ENCODE measurements at places on chromosomes 2 and 18.

GRCh38 chr2:708667-709066, 31.5 kb upstream of the TMEM18 start:
- DNase-seq: no peak

DNA sequence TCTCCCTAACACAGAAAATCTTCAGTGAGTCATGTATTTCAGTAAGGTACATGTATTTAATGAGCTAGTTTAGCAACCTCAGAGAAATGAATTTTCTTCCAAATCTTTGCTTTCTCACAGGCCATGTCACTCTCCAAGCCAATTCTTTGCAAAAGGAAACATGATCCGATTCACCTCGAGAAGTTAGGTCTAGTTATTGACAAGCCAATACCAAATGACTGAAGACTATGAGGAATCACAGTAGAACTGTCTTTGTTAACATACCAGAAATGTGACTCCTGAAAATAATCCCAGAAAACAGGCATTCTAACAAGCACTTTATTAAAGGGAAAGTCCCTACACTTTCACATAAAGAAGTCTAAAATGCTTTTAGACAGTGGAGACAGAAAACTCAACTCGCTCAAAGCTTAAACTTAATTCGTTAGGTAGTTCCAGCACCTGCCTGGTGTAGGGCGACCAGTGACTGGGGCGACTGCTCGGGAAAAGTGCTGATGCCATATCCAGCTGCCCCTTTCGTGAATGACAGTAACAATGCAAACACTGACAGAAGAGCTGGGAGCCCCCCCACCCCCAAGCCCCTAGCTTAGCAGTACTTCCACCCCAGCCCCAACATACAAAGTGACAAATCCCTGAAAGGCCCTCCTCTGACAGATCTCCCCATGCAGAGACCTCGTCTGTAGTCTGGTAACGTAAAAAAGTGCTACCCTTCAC, 1.8 kb downstream of the MEMO1 start:
- no peak for DNase-seq

GRCh38 chr18:8380926-8381325, 228.3 kb upstream of the RAB12 start:
- DNase-seq: no peak

- no peak for DNase-seq
These were observed 44.7 kb downstream of the ANTXR1 start for GRCh38 chr2:69057660-69058059.

DNA sequence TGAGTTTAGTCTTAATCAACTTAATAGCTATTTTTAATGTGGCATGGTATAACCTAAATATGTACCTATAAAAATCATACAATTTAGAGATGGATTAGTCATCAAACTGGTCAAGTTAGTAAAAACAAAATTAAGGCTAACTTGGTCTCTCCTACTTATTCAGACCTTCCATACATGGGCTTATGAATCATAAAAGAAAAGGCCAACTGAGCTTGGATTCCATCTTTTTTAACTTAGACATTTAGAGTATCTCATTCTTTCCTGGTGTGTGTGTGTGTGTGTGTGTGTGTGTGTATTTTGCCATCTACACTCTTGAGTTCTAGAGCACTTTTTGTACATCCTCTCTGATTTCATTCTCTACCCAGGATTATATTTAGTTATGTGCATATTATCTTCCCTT, 637.5 kb downstream of the PLCL1 start:
- DNase-seq: peak; percentile 13

DNA sequence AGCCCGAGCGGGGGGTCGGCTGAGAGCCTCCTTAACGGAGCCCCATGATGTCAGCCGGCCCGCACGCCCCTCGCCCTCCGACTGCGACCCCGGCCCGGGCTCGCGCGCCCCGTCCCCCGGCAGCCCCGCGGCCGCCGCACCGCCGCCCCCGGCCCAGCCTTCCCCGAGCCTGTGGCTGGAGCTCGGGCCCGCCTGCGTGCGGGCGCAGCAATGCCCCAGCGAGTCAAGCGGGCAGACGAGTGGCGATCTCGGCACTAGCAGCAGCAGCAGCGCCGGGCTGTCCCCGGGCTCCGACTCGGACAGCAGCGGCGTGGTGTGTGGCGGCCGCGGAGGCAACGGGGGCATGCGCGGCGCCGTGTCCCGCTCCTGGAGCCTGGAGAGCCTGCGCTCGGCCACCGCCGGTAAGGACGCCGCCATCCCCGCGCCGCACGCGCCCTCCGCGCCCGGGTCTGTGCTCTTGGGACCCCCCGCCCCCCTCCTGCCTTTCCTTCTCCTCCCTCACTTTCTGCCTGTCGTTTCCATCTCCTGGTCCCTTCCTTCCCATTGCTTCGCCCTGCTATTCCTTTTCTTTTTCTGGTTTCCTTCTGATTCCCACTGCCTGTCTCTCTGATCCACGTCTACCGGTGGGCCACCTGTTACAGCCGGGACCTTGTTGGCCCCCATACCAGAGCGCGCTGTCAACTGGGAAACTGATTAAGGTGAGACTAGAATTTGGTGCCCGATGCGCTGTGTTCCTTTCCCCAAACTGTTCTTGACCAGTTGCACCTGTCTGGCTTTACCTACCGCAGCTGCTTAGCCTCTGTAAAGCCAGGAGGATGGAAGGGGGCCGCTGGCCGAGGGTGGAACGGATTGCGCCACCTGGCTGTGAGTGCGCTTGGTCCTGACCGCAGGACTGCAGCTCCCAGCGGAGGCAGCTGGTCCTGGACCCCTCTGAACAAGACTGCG, 127.4 kb downstream of the ARHGEF4 start:
- DNase-seq: no peak

DNA sequence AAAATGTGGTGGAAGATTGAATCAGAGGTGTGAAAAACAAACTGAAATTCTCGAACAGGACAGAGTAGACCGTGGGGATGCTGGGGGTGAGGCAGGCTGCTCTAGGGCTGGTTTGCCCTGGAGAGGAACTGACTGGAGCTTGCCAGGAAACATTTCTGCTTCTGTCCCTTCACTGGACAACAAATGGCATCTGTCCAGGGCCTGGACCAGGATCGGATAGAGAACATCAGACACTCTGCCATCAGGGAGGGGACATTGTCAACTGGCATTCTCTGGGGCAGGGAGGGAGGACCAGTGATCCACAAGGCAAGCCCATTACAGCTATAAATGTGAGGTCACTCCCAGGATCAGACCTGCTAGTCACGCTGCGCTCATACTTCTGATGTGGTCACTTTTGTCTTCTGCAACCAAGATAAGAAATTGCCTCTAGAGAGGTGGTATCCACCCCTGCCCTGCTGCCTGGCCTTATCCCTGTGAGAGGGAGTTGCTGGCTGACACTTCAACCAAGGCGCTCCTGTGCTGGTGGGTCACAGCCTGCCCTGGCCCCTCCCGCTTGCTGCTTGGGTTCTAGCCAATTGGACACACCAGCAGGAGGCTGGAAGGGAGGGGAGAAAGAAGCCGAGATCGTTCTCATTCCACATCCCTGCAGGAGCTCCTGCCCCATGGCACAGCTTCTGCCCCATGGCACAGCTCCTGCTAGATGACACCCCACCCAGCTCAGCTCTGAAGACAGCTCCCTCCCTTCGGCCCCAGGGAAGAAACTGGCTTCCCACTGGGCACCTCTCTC, 8.7 kb downstream of the NPPC start:
- no peak for DNase-seq

GRCh38 chr2:121588357-121588756, 57.7 kb downstream of the RNU4ATAC start:
- DNase-seq: no peak

Measured in non-pigmented ciliary epithelial cell (primary cell).